ENCODE measurements at places on chromosomes 6 and 20.

DNA sequence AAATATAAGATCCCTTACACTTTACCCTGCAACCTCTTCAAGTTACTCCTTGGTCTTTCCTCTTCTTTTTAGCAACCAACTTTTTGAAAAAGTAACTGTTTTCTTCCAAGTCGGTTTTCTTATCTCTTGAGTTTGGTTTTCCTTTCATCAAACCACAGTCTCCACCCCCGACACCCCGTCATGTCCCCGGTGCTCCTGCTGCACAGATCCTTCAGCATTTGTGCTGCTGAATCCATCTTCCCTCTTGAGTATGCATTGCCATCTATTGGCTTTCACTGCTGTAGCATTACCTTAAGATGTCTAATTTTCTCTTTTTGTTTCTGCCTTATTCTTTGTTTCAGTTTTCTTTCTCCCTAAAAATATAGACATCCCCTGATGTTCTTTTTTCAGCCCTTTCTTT lies 11.9 kb upstream of the TNFRSF21 start:
- no peak for DNase-seq

DNA sequence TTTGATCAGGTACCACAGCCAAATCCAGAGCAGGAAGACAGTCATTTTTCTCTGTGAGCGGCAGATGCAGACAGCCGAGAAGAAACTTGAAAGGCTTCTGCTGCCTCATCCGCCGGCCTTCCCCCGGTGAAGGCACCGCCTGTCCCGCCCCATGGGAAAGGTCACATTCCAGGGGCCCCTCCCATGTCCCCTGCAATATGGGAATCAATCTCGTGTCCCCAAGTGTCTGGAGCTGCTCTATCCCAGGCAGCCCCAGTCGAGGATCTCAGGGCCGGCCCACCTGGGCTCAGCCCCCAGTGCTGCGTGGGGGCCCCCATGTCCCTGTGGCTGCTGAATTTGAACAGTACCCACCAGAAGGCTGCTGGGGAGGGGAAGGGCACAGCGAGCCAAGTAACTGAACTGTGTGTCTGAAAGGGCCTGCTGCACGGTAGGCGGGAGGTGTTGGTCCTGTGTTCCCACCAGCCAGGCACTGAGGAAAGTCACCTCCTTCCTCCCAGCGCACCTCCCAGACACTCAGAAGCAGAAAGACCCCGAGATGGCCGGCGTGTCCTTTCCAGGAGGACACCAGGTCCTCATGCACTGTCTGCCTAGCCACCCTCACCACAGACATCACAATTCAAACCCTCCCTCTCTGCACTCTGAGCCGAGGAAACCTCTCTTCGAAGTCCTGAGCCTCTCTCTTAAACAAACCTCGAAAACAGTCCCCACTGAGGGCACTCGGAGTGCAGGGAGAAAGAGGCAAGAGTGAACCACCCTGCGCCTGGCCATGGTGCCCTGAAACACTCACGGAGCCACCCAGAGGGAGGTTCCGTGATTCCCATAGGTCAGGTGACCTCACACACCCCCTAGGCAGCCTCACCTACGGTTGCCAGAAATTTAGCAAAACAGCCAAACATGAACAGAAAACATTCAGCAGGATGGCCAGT lies 99.3 kb downstream of the PSMB1 start:
- peak; percentile 54 for DNase-seq

DNA sequence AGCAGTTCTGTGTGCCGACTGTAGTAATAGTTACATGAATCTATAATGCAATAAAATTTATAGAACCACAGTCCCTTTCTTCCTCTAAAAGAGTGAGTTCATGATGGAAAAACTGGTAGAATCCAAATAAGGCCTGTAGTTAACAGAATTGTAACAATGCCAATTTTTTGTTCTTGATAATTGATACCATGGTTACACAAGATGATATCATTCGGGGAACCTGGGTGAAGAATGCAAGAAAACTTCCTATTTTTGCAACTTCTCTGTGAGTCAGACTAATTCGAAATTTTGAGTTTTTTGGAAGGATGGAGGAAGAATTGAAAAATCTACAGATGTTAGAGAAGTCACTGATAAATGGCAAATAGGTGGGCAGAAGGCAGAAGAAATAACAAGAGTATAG lies 381.8 kb downstream of the CDKAL1 start:
- no peak for DNase-seq

DNA sequence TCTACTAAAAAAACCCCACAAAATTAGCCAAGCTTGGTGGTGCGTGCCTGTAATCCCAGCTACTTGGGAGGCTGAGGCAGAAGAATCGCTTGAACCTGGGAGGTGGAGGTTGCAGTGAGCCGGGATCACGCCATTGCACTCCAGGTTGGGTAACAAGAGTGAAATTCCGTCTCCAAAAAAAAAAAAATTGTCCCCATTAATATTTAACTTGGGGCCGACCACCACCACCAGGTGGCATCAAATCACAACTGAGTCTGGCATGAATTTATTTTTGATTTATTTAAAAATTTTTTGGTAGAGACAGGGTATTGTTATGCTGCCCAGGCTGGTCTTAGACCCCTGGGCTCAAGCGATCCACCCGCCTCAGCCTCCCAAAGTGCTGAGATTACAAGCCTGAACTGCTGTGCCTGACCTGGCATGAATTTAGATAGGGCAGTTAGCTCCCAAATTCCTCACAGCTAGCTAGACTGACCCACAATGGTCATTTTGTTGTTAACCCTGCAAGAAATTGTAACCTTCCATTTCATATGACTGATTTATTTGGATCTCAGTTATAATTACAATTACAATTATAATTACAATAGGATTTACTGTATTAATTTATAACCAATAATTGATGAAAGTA lies 17.1 kb upstream of the BEND3 start:
- DNase-seq: no peak

- DNase-seq: no peak
Observed at GRCh38 chr6:79427721-79428120, 109.5 kb downstream of the LCA5 start.

DNA sequence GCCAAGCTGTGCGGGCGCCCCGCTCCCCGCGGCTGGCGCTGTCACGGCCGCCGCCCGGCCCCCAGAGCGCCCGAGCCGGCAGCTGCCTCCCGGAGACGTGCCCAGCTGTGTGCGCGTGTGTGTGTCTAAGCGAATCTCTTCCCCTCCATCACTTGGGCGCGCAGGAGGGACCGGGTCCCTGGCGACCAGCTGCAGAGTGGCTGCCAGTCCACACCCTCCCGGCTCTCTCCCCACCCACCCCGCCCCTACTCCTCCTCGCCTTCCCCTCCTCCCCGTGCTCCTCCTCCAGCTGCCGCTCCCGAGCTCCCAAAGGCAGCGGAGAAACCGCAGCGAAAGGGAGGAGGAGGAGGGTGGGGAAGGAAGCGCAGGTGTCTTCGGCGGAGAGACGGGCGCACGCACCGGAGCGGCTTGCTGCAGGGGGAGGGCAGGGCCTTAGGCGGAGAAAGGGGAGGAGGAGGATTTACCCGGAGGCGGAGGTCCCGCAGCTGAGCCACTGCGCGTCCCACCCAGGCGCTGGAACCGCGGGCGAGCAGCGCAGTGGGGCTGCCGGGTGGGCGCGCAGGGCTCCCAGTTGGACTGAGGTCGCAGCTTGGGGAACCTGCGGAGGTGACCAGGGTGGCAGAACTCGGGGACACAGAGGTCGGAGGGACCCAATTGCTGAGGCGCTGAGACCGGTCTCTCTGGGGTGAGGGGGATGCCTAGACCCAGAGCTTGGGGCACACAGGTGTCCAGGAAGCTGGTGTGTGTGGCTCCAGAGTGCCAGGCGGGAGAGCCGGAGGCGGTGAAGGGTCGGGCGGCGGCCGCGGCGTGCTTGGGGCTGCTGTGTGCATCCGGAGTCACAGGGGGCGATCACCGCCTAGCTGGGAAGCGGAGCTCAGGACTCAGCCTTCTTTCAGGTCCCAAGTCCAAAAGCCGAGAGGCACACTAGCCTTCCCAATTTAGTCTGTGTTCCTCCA lies at the start of gene HS3ST5:
Gene HS3ST5 (minus strand): TSS at position 198 of the 956 bp plus-strand sequence. CDS start 280,178 bp downstream, outside the sequence.
- DNase-seq: peak; percentile 85

DNA sequence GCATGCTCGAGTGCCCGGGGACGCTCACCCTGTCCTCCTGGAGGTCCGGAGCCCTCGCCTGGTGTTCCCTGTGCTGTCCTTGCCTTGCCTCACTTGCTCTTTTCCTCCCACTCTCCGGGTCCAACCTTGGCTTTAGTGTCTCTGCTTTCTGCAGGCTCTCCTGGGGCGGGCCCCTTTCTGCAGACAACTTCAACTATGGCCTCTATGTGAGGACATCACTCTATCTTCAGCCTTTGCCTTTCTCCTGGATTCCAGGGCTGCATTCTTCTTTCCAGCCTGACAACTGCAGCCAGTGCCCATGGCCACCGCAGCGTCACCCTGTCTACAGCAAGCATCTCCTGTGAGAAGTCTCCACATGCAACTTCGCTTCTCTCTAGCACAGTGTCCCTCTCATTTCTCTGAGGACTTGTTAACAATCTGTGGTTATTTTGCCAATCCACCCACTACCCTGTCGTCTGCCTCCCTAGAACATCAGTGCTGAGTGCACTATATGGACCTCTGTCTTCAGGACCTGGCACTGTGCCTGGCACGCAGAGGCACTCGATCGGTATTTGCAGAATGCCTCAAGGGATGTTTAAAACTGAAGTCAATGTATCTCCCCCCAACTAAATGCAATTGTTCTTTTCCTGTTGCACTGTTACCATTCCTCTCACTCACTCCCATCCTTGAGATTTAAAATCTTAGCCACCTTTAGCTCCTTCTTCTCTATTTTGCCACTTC lies 35.9 kb downstream of the FOXC1 start:
- DNase-seq: no peak

- no peak for DNase-seq
Observed at GRCh38 chr20:53138454-53139262, 166.5 kb downstream of the TSHZ2 start.

- DNase-seq: no peak
Observed at GRCh38 chr6:132643547-132643946, 15.4 kb downstream of the TAAR1 start.

DNA sequence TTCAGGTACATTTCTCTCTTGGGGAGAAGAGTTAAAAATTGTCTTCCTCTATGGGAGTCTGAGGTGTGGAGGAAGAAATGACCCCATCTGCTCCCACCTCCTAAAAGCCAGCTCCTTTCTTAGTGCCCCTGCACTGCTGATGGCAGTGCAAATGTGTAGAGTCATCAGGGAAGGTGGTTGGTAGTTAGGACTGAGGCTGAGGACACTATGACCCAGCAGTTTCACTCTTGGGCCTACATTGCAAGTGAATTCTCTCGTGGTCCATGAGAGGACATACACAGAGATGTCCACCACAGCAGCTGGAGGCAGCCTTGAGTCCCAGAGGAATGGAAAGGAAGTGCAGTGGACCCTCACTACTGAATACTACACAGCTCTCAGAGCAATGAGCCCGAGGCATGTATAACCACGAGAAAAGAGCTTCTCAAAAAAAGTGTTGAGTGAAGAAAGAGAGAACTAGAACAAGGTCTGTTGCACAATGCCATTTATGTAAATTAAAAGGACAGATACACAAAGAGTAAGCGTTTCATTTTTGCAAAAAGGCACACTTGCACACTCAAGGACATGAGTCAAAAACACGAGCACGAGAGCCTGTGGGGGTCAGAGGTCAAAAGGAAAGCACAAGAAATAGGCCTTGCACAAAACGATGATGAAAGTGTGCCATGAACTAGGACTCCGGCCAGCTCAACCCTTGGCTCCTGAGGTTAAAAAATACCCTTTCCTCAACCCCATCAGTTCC lies 308.2 kb upstream of the PRND start:
- no peak for DNase-seq

GRCh38 chr6:136158971-136159370 lies 91.1 kb downstream of the MTFR2 start:
- no peak for DNase-seq

- no peak for DNase-seq
Observed at GRCh38 chr6:142531727-142532126, 229.9 kb downstream of the ADGRG6 start.

- peak; percentile 71 for DNase-seq
Observed at GRCh38 chr6:170529839-170530469, 23.2 kb downstream of the PSMB1 start.

- no peak for DNase-seq
Observed at GRCh38 chr6:126792340-126793085, 326.0 kb upstream of the RSPO3 start.

DNA sequence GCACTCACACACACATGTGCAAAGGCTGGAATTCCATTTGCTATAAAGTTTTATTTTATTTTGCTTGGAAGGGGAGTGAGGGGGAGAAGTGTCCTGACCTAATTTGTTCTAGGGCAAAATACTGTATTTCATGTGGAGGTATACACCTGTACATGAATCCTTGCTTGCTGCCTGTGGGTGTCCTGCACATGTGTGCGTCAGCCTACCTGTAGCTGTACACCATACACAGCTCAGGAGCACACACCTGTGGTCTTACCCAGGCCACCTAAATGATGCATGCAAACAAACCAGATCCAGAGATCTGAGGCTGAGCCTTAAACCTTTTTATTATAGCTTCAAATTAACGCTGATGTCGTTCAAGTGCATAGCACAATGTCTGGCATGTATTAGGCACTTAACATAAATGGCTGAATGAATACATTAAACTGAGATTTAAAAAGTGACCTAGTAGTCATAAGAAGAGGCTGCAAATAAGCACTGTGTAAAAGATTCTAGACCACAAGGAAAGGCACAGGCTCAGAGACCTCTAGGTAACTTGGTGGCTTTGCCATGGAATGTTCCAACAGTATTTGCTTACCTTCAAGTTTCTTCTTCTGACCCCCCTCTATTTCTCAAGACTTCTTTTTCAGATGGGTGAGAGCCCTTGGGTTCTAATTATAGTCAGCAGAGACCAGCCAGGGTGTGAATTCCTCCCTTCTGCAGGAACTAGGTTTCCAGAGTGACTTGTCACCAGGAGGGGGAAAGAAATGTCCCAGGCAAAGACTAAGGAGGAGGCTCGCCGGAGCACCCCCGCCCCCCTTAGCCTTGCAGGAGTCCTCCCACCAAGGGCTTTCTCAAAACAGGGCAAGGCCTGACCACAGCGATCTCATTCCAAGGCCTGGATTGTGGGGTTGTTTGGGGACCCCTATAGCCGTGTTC lies 13.4 kb downstream of the FOXC1 start:
- DNase-seq: peak; percentile 63

GRCh38 chr20:50673466-50674137 lies 17.7 kb downstream of the RIPOR3 start:
- no peak for DNase-seq

- peak; percentile 36 for DNase-seq
Observed at GRCh38 chr6:40852779-40853373, 186.1 kb downstream of the UNC5CL start.

GRCh38 chr6:6681075-6681849 lies 92.7 kb downstream of the LY86 start:
- DNase-seq: no peak

DNA sequence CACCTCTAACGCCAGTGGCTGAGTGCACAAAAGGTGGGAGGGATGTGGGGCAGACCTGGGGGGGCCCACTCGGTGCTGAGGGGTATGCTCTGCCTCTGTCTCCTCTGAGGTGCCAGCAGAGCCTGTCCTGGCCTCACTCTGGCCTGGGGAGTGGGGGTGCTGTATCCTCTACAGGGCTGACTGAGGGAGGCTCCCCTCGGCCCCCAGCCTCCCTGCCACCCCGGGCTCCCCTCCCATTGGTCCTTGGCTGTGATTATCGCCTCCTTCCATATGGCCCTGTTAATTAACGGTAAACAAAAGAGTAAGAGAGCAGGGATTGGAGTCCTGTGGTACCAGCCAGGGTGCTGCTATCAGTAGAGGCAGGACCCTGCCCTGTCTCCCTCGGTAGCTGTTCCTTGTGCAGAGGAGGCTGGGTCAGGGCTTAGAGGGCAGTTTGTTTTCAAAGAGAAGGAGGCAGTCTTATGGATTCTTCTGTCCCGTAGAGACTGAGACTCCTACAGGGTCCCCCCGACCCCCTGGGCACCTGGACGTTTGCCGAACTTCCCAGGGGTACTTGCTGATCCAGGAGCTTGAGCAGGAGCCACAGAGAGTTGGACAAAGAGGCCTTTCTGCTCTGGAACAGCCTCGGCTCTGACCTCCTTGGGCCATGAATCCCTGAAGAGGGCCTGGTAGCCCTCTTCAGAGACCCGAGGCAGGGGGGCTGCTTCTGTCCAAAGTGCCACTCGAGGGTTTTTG lies 1.8 kb downstream of the MYT1 start:
- DNase-seq: no peak

Data from H7 (cell line).